ENCODE measurements at places on chromosomes 4 and X.

DNA sequence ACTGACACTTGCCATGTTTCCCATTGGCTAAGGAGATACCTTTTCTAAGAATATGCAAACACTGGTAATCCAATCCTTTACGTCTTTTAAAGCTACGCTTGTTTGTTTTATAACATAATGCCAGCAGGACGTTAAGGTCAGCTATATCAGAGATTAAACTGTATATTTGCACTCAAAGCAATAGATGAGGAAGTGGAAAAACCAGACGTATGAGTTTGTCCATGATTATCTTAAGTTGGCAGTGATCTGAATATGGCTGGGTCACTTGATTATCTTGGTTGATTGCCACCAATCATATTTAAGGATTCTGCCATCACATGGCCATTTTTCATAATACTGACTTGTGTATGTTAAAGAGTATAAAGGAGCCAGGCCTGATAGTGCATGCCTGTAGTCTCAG lies 19.4 kb downstream of the TMSB4X start:
- peak; percentile 96 for DNase-seq

DNA sequence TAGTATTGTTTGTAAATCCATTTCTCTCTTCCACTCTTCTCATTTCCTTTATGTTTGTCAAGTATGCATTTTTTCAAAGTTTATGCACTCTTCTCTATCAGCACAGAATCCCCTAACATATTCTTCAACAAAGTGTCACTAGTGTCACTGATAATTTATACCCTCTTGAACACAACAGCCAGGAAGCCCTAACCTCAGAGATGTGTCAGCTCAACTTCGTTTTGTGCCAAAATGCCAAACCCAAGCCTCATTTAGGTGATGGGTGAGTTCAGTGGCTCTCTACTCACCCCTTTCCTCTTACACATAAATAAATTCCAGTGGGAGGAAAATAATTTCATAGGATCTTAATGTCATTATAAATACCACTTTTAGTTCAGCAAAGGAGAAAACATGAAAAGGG lies 22.4 kb upstream of the P2RY10 start:
- DNase-seq, result no peak

GRCh38 chr4:112327965-112328733 lies 31.0 kb downstream of the ALPK1 start:
- DNase-seq, result peak; percentile 34

GRCh38 chrX:50747471-50747900 lies 66.5 kb downstream of the SHROOM4 start:
- no peak for DNase-seq

- peak; percentile 4 for DNase-seq
These were observed 147.7 kb downstream of the SH3KBP1 start for GRCh38 chrX:19739683-19740082.

GRCh38 chr4:76799140-76799539 lies 98.8 kb downstream of the SOWAHB start:
- no peak for DNase-seq

DNA sequence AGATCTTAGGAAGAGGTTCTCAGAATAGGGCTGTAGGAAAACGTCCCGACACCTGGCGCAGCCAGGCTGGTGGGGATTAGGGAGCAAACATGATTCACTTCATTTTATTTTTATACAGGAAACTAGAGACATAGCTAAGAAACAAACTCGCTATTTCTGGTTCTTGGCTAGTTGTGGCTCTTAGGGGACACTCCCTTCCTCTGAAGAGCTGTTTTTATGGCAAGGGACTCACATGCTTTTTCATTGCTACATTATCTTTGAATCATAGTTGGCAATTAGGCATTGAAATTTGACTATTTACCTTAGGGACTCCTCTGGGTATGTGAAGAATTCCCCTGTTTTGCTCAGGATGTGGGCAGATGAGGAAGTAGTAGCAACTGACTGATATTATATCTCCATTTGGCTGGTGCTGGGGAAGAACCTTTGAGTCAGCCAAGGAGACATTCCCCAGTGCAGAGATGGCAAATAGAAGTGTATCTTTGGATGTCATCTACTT lies 174.5 kb downstream of the SMIM20 start:
- DNase-seq, result no peak
